ENCODE measurements at places on chromosomes 3 and 15.

DNA sequence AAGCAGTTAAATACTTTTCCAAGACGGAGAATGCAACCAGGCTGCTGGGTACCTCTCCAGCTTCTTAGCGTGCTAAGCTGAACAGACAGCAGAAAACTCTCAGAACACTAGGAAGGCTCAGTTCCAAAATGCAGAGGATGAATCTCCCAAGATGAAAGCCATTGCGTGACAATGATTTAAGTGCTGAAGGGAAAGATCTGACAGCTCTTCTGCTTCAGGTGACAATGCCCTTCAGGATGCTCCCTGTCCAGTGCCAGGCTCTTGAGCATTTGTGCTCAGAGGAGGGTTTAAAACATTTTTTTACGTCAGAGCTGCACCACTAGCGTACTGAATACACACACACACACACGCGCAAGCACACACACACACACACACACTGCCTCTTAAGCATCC lies 26.3 kb downstream of the ARHGEF3 start:
- DNase-seq, result no peak

- DNase-seq, result no peak
These were observed 158.3 kb downstream of the EFHB start for GRCh38 chr3:19775765-19776164.

DNA sequence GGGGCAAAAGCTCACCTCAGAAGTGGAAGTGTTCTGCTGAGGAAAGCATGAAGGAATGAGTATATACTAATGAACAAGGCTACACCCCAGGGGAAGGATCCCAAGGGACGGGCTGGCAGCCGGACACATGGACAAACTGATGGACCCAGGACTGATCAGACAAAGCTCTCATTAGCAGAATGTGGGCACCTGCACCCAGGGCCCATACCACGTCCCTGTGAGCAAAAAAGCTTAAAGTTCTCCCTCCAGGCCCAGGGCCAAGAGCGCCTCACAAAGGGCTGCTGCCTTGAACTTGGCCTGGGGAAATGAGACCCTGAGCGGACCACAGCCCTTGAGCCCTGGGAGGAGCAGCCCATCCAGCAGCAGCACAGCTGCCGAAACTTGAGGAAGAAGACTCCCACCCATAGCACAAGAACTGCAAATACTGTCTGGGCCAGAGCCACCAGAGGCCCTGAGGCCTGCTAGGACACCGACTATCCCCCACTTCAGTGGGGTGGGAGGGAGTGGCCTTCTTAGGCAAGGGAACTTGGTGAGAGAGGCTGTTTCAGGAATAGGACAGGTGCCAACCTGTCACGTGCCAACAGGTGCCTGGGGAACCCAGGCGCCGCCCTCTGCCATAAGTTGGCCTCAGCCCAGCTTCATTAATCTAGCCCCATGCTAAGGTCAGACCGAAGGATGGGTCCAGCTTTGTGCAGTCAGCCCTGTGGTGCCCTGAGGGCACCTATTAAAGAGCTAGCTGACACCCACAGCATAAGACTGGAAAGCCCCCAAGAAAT lies 2.3 kb upstream of the GMPPB start:
- DNase-seq, result no peak

DNA sequence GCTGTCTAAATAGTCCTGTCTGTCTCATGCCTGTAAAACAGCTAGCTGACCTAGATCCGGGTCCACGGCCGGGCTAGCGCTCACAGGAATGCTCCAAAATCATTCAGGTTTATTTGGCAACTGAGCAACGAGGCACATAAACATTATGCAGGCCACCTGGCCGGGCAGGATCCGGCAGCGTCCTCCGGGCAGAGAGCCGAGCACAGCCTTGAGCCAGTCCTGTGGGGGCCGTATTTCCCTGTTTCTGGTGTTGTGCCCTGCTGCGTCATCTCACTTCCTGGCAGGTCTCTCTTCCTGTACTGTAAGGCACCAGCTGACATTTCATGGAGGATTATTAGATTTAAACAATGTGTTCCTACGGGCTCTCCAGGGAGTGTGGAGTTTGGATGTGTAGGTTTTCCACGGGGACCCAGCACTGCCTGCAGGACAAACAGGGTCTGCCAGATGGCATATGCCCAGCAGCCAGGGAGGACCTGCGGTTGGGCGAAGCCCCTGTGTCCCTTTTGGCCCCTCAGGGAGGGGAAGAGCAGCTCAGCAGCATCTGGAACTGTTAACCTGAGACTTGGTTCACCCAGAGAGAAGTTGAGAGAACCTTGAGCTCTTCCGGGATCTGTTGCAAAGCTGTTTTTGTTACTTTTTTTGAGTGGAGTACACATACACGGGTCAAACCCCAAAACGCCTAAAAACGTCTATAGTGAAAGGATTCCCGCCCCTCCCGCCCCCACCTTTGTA lies 16.6 kb upstream of the LRRK1 start:
- no peak for DNase-seq

DNA sequence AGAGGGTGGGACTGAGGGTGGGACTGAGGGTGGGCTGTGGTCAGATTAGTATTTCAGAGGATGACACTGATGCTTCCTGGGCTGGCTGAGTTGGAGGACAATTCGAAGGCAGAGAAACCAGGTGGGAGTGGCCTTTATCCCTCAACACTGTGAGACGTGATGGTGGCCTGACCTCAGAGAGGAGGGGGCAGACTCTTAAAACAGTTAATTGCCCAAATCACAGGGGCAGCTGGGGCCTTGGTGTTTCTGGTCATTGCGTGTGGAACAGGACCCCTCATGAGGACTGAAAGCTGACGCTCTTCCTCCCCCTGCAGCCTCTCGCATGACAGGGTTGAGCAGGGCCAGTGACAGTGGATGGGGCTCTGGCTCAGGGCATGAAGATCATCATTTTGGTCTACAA lies 18.7 kb downstream of the DNASE1L3 start:
- no peak for DNase-seq

- no peak for DNase-seq
These were observed 7.6 kb downstream of the MYO9A start for GRCh38 chr15:72110355-72110754.
